ENCODE measurements at places on chromosomes 4 and X.

- no peak for DNase-seq
Measured at GRCh38 chr4:83556006-83556707, 20.2 kb downstream of the GPAT3 start.

GRCh38 chrX:54479136-54480111, 16.6 kb downstream of the FGD1 start:
- DNase-seq: no peak

DNA sequence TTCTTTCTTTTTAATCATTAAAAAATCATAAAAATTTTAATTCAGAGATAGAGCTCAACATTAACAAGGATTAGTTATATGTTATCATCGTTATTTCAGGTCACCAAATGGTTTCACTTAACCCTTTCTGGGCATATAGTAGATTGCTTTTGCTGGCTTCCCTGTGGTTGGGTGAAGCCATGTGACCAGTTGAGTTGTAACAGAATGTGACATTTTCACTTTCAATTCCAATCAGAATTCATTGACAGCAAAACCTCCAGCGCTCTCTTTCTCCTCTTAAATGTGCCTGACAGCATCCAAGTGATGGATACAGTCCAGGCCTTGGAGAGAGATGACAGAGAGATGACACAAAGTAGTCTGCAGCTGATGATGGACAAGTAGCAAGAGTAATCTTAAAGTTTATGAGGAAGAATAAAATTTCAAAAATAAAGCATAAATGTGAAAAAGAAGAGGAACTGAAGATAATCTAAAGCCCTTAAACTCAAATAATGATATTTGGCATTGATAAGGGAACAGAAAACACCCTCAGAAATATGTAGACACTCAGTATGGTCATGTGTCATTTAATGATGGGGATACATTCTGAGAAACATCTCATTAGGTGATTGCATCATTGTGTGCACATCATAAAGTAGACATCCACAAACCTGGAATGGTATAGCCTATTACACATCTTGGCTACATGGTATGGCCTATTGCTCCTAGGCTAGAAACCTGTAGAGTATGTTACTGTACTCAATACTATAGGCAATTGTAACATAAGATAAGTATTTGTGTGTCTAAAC, 92.3 kb upstream of the QRFPR start:
- no peak for DNase-seq

- DNase-seq: no peak
Measured at GRCh38 chrX:115177932-115178331, 11.3 kb upstream of the RBMXL3 start.

GRCh38 chr4:138297743-138298405, 55.7 kb upstream of the SLC7A11 start:
- no peak for DNase-seq

DNA sequence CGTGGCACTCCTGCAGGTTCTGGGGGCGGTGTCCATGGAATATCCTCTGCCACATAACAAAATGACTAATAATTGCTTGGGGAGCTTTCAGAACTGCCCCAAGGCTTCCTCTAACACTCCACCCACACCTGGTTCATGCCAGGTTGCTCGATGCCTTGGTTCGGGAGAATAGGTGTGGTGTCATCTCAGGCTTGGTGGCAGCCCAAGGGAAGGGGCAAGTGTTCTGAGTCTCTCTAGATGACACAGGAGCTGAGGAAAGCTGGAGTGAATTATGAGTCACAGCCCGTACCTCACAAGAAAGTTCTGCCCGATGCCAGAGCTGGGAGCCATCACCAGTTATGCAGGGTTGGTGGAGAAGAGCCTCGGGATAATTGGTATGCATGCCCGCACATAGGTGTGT, 14.7 kb downstream of the FTSJ1 start:
- no peak for DNase-seq

All from activated naive CD4-positive, alpha-beta T cell treated with anti-CD3 and anti-CD28 coated beads, Interleukin-2, amount 50 U/mL, for 72 hours (primary cell).